ENCODE measurements at places on chromosomes 3 and 15.
A peak's percentile ranks its signal among the peaks of the same experiment; 100 is the strongest.

DNA sequence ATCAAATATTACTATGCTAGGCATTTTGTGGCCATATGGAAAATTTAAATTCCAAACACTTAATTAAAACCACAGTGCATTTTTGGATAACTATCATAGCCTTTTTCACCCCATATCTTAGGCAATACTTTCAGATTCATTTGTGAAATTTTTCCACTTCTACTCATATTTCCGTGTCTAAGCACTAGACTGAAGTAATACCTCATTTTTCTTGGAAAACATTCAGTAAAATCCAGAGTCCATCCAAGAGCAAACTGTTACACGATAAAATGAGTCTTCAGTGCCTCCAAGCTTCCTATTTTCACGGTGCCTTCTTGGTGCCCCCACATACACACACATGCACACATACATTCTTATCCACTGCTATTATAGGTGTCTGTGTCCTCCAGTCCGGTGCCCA lies 845.9 kb downstream of the TBL1XR1 start:
- DNase-seq = peak; percentile 29

DNA sequence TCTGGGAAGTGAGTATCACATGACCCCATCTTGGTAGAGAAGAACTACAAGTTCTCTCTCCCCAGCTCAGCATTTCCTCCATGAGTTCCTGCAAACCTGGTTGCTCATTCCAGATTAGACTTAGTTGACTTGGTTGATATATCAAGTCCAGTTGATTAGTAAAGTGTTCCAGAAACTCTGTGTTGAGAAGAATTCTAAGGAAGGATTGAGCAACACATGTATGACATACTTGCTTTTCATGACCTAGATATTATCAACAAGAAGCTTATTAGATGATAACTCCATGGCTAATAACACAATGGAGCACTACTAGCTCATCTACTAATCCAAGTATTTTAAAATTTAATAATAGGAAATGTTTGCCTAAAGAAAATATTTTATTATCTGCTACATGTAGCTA lies 6.4 kb upstream of the EID1 start:
- DNase-seq = peak; percentile 20

DNA sequence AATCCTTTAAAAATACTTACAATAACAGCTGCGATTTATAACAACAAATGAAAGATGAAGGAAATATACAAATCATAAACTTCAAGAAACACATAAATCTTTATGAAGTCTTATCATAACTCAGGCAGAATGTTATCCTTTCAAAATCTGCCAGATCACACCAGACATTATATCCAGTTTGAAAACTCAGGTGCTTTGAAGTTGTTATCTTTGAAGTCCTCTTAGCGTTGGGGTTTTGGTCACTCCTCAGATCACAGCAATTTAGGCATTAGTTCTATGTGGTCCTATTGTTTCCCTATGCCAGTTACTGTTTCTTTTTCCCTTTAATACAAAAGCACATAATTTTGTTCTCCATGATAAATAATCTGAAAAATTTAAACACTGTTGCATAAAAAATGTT lies 934.6 kb downstream of the EPHA3 start:
- no peak for DNase-seq

DNA sequence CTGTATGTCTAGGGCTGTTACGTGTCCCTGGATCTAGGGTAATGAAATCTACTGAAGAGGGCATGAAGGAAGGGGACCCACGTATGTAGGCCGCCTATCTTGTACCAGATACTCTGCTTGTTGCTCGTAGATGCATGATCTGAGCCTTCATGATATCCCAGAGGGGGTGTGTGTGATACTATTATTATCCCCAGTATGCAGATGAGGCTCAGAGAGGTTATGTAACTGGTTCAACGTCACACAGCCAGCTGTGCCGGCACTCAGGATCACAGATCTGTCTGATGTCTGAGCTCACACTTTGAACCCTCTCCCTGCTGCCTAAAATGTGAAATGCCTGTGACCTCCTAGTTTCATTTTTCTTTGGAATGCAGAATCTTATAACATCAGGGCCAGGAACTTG lies 36.2 kb upstream of the SEC13 start:
- no peak for DNase-seq

GRCh38 chr3:10907262-10907661 lies 85.3 kb upstream of the SLC6A1 start:
- no peak for DNase-seq

GRCh38 chr15:82128401-82129148 lies 82.8 kb upstream of the MEX3B start:
- DNase-seq = peak; percentile 56

DNA sequence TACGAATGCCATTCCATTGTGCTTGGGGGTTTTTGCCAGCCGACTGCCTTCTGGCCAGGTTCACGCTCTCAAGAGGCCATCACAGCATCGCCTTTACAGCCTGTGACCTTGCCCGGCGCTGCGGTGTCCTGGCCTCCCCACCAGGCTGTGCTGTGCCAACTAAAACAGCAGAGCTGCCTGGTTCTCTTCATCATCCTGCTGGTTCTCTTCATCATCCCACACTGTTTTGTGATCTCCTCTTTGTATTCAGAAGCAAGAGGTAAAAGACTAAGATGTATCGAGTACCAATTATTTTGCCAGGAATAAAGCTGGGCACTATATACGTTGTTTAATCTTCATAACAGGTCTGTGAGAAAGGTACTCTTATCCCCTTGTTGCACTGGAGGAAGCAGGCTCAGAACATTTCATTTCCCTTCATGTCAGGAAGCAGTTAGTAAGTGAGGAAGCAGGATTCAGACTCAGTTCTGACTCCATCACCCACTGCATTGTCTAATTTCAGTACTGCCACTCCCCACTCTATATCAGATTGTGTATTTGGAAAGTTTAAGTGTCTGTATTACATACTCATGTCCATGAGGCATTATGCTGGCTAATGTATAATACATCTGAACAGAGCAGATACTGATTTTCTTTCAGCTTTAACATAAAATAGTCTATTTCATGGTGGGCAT lies 92.7 kb downstream of the LRRC28 start:
- DNase-seq = no peak

- no peak for DNase-seq
Observed at GRCh38 chr3:44518782-44519156, 36.2 kb upstream of the ZKSCAN7 start.

- DNase-seq = peak; percentile 36
Observed at GRCh38 chr15:61138156-61138555, 90.9 kb downstream of the RORA start.

GRCh38 chr15:70812827-70813364 lies 41.1 kb downstream of the LARP6 start:
- no peak for DNase-seq

- no peak for DNase-seq
Observed at GRCh38 chr15:27842526-27842925, 256.6 kb downstream of the OCA2 start.

DNA sequence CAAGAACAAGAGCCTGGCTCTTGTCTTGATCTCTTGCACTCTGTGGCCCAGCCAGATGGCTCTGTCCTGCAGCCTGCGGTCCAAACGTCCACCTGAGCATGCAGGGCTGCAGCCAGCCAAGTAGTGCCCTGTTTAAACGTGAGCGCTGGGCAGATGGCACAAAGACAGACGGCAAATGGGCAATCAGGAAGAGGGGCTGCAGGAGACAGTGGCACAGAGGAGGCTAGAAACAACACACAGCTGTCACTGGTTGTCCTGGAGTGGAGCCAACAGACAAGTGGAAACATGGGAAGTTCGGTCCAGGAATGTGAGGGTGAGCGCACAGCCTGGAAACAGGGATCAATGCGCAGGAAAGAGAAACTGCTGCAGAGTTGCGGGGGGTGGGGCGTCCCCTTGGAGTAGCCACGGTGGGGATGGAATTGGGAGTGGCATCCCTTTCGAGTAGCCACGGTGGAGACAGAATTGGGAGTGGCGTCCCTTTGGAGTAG lies 10.7 kb upstream of the ZXDC start:
- no peak for DNase-seq

DNA sequence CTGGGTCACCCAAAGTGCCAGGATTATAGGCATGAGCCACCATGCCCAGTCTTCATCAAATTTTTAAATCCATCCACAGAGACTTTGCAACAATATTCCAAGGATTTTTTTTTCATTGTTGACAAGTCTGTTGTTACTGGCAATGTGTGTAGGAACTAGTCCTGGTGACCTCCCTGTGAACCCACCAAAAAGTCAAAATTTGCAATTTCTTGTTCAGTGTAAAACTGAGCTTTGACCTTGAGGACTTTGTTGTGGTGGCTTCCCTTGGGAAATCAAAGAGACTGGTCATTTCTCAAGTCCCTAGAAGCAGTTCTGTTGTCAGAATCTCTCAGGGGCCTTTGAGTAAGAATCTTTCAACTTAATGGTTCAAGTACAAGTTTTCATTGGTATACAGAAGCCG lies 36.9 kb upstream of the COL8A1 start:
- DNase-seq = no peak

DNA sequence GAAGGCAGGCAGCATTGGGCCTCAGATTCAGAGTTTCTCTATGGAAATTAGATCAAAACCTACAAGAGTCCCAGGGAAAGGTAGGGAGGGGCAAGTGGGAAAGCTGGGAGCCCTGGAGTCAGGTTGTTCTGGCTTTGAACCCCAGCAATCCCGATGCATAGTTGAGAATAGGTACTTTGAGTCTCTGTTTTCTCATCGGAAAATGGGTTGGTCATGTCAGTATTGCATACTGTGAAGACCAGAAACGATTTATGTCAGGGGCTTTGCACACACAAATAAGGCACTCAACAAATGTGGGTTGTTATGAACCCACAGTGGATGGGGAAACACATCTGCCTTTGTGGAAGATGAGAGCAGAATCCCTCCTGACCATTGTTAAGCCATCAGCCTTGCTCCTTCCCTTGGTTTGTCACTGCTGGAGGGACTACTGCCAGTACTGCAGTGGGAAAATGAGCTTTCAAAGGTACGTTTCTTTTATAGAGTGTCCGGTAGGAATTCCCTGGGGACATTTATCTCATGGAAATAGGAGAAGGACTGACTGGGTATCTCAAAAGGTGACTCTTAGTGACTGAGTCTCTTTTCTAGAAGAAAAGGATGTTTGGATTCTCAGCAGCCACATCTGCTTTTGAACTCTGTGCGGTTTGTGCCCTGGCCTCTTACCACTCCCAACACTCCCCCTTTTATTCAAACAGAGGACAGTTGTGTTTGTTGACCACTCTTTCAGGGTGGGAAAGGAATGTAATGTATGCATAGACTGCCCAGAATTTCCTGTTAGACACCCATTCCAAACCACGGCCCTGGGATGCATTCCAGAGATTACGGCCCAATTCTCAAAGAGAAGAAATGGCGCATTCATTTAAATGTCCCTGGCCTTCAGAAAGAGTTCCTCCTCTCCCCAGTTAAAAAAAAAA lies 54.6 kb upstream of the VILL start:
- DNase-seq = peak; percentile 95

DNA sequence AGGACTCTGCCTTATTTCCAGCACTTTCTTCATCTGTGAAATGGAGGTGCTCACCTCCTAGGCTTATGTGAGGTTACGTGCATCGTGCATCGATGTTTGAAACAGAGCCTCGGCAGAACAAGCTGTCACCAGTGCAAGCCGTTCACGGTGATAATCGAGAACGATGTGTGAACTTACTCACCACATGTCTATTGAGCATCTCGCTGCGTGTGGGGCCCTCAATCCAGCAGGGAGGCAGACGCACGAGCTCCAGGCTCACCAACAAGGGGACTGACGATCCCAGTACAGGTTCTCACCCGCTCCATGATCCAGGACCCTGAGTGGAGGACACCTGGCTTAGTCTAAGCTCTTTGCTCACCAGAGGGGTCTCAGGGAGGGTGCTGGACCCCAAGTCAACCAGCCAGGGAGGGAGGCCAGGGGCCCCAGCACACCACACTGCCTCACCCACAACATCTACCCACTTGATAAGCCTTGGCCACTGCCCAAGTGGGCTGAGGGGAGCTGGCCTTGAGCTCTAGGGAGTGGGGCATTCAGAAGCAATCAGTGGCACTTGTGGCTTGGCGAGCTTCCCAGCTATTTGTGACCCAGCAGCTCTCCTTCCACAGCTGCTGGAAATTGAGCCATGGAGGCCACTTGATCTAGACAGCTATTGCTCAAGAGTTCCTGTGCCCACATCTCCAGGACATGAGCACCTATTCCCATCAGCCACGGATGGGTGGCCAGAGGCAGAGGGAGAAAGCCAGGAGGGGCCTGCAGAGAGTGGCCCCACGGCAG lies 34.4 kb upstream of the SLC6A1 start:
- no peak for DNase-seq

DNA sequence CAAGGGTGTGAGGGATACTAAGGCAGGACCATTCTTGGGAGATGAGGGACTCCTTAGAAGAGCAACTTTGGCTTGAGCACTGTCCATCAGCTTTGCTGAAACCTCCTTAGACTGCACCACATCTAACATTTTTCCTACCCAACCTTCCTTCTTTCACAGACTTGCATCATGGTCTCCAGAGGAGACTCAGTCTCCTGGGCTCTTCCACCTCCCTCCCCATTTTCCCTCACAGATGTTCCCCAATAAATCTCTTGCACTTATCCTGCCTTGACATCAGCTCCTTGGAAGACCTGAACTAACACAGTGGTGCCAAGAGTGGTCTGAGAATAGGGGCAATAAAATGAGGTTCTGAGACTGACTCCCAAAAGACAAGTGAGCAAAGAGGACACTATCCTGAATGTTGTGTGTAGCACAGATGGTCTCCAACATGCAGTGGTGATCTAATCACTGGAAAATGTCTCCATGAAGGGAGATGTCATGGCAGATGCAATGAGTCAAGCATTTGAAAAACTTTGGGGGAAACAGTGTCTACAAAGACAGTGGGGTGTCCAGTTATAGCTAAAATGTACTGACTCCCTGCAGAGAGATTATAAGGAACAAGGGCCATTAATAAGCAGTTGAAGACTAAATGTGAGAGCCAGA lies 26.0 kb upstream of the BOC start:
- DNase-seq = no peak

DNA sequence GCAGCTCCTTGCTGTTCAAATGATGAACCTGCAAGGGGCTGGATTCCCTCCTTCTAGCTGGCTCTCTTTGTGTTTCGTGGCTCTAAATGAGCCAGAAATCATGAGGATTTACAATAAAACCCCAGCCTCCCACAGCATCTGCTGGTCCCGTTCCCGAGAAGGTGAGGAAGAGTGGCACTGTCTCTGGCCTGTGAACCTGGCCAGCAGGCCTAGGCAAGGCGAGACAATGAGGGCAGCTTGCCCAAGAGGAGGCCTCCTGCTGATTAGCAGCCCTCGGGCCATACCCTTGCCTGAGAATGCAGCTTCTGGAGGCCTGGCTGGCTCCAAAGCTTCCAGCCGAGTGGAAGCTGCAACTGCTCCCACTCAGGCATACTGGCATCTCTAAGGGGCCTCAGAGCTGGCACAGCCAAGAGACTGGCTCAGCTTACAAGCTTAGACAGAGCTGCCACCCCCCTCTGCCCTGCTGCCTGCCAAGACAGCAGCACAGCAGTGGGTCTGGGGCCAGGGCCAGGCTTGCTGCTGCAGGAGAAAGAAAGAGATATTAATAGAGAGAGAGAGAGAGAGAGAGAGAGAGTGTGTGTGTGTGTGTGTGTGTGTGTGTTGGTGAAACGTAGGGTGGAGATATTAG lies 76.5 kb downstream of the HMG20A start:
- DNase-seq = no peak

DNA sequence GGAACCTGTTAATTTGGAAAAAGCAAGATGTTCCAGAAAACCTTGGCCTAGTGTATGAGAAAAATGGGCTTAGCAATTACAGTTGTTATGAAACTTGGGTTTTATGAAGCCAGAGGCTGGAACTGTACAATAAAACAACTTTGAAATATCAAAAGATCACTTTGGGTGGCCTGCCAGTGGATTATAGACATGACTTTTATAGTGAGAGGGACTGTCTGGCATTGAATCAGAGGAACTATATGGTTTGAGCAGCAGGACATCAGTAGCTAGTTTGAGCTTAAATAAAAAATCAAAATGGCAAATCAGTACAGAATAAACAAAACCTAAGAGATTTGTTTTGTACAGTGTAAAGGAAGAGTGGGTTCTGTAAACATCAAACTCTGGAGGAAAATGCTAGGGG lies 115.0 kb upstream of the PTPRG start:
- no peak for DNase-seq
